ENCODE measurements at places on chromosomes 11 and 22.
A peak's percentile ranks its signal among the peaks of the same experiment; 100 is the strongest.

GRCh38 chr11:94938095-94939055 is 35.0 kb downstream of the CWC15 start:
- peak; percentile 90 for DNase-seq

DNA sequence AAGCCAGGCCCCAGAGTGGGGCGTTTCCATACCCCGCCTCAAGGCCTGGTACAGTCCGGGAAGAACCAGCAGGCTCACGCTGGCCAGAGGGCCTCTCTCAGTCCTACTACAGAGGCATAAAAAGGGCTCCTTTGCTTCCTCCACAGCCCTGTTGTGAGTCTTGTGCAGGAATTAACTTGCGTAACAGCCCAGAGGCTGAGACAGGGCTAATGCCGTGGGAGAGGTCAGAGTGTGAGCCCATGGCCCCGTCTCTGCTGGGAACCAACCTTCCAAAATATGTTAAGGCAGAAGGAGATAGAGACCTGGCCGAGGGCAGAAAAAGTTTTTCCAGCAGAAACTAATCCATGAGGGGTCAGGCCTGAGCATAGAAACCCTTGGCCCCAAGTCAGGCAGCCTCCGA is 19.9 kb upstream of the TMEM184B start:
- no peak for DNase-seq

DNA sequence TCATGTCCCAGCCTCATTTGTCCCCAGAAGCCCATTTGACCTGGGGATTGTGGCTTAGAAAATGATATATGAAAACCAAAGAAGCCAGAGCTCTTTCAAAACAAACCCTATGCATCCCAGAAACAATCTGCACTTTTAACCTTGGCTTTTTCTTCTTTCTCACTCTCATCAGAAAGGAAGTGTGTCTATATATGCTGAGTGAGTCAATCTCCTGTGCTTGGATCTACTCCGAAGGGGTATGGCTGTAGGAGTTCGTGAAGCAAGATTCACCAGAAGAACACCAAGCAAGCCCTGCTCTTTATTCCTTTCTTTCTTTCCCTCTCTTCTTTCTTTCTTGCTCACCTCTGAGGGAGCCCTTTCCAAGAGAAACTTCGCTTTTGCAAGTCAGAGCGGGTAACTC is 636 bp downstream of the PAMR1 start:
- no peak for DNase-seq

DNA sequence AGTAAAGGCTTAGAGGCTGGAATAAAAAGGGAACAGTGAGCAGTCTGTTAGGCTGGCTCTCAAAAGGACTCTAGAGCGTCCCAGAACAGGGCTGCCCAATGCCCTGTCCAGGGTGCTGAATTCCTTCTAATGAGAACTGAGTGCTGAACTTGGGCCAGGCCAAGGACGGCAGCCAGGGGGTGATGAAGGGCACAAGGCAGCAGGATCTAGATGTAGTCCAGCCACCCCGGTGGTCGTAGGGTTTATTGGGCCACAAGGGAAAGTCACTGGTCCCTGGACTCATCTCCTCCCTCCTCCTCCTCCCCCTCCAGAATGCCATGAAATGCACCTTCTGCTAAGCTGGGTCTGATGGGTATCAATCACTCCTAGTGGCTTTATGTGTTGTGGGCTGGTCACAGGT is 19.2 kb downstream of the NPTXR start:
- DNase-seq = peak; percentile 69

DNA sequence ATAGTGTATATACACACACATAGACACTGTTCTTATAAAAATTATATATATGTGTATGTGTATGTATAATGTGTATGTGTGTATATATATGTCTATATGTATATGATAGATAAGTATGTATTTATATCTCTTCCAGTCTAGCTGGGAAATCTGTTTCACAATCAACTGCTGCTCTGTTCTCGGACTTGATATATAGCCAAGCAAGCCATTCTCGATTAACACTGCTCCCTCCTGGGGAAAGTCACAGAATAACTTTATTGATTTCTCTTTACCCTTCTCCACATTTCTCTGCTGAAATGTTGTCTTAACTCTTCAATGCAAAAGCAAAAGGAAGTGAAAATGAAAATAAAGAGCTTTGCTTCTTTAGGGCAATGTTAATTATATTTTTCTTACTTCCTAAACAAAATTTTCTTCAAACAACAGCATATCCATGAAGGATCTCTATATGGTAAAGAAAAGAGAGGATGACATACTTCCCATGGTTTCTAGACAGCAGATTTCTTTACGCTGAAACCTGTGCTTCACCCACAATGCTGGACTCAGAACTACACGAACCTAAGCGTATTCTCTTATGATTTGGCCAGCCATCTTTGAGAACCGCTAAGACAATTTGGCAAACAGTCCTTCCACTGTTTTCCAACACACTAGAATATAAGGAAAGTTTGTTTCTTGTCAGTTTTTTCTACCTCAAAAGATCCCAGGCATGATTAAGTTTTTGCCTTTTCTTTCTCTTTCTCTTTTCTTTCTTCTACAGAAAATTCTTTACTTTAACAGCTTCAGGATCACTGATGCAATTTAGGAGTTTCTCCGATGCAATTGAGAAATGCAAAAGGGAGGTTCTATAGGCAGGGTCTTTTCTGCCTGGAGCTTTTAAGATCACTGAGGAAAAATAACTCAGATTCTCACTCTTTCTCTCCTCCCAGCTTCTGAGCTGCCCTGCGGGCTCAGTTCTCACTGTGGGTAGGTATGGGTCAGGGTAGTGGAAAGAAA is 1.9 kb downstream of the BLID start:
- DNase-seq = no peak

GRCh38 chr22:40605761-40606160 is 30.8 kb downstream of the MRTFA start:
- DNase-seq = no peak

DNA sequence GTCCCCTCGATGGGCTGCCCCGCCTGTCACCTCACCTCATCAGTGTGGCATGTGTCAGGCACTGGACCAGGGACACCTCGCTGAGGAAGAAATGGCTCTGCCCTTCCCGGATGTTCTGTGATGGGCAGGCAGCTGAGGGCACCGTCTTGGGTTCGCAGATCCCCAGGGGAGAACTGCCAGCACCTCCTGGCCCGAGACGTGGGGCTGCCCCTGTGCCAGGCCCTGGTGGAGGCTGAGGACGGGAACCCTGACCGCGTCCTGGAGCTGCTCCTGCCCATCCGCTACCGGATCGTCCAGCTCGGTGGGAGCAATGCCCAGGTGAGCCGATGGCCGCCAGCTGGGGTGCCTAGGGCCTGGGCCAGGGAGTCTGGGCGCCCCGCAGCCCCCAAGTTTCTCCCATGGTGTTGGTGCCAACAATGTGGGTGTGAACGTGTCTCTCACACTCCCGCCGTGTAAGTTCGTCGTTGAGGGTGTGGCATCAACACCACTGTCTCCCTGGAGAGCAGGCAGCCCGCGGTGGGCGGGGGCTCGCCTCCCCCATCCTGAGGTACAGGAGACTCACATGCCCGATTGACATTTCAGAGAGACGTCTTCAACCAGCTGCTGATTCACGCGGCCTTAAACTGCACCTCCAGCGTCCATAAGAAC is 7.3 kb upstream of the GTSE1 start:
- DNase-seq = no peak

- DNase-seq = no peak
Measured at GRCh38 chr22:43532301-43533155, 120.7 kb downstream of the MPPED1 start.

GRCh38 chr11:45500451-45500850 is 165.0 kb downstream of the CHST1 start:
- DNase-seq = no peak

DNA sequence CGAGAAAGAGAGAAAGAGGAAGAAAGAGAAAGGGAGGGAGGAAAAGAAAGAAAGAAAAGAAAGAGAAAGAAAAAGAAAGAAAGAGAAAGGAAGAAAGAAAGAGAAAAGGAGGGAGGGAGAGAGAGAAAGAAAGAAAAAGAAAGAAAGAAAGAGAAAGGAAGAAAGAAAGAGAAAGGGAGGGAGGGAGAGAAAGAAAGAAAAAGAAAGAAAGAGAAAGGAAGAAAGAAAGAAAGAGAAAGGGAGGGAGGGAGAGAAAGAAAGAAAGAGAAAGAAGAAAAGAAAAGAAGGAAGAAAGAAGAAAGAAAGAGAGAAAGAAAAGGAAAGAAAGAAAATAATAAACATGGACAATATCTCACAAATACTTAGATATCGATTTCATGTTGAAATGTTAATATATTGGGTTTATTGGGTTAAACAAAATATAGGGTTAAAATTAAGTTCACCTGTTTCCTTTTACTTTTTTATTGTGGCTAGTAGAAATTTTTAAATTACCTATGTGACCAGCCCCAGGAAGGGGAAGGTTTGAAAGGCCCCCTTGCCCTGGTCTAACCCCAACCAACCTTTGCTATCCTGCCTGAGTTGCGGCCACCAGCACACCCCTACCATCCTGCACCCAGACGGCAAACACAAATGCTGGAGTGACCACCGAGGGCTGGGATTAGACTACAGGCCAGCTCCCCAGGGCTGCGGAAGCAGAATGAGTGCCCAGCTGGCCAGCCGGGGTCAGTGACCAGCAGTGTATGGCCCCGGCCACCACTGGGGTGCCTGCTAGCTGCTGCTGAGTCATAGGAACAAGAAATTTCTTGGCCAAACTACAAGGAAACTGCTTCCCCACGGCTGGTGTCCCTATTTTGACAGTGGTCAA is 81.0 kb upstream of the FGF3 start:
- peak; percentile 67 for DNase-seq

DNA sequence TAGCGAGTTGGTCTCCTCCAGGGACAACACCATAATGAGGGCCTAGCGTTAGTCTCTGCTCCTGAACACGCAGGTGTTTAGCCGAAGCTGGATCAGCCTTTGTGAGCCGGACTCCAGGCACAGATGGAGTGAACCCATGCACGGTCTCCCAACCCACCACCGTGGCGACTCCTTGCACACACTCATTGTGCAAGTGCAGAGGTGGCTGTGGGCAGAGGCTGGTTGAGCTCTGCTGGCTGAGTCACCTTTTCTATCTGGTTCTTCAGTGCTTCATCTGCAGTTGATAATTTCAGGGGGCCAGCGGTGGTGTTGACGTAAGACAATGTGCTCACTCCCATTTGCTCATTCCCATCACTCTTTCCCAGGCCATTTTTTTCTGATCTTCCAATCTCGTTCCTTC is 72.1 kb upstream of the SLC22A12 start:
- no peak for DNase-seq

GRCh38 chr22:28027453-28028448 is 108.7 kb upstream of the PITPNB start:
- DNase-seq = peak; percentile 23

DNA sequence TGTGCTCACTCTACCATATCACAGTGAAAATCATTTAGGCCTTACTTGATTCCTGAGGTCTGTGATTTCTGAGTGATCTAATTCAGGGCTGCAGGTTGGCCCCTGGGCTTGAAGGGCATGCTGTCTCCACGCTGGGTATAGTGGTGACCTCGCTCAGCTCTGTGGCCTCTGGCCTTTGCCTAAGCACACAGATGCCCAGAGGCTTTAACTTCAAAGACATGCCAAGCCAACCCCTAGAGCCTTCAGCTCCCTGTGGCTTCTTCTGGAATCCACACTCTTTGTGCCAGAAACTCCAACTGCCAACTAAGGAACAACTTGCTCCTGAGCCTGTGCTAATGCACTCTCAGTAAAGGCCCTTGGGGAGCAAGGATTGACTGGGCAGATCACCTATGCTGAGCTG is 232.6 kb upstream of the MPPED2 start:
- no peak for DNase-seq

DNA sequence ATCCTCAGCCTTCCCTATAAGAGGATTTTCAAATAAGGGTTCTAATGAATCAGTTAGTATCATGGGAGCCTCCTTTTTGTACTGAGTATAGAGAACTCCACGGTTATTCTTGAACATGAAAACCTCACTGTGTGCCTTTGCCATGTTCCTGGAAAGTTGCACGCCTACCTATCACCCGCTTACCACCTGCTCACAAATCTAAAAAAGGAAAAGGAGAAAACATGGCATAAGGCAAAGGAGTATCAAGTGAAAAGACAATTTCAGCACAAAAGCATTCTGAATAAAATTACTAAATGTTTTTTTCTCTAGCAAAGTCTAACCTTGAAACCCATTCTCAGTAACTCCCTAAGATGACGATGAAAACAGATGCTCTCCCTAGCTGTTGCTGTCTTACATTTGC is 511.8 kb upstream of the API5 start:
- DNase-seq = no peak

DNA sequence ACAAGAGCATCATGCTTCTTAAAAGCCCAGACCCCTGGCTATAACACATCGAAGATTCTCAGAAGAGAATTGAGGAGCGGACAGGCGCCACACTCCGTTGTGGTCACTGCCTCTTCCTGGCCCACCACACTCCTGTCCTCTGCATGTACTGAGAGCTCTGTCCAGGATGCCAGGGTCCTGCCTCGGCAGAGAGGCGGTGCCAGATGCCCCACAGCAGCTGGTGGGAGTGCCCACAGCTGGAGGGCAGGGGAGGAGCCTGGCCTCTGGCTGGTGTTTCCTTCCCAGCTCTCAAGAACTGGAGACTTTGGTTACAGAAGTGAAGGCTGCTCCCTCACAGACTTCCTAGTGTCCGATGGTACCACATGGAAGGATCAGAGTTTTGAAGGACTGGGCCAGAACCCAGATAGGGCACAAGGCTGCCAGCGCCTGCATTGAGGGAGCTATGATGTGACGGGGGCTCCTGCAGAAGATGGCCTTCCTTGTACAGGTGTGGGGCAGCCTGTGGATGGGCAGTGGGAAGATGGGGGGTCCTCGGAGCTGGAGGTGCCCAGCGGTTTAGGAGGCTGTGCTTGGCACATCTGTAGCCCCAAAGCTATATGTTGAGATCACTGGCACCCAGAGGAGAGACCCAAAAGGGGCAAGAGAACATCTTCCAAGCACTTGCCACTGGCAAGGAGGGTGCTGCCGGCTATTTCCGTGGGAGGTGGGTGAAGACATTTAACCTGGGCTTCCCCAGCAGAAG is 19.4 kb downstream of the RSPH14 start:
- DNase-seq = no peak

GRCh38 chr22:42754658-42755057 is 34.0 kb upstream of the A4GALT start:
- DNase-seq = no peak

- DNase-seq = no peak
Measured at GRCh38 chr11:83493917-83494316, 207.8 kb upstream of the CCDC90B start.

DNA sequence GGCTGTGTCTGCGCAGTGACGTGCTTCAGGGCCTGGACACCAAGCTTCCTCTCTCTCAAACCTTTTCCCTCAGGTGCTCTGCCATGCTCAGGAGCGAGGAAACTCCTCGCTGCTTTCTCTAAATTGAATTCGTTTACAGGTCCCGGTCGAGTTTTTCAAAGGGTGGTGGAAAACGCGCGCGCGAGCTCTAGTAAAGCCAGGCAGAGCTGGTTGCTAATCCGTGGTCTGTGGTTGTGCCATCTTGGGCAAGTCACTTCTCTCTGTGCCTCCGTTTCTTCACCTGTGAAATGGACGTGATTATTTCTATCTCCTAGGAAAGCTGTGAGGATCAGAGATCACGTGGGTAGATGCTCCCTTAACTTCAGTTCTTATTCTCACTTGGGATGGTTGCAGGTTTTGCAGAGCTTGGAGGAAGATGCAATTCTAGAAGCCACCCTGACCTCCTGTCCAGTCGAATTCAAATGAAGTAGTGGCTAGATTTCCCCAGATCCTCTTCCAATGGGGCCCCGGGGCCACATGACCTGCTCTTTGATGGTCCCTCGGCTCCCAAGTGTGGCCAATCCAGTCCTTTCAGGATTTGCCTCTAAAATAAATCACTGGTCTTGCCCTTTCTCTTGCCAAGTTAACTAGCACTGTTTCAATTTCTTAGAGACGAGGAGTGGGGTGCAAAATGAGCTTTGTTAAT is 10.5 kb upstream of the ALX4 start:
- no peak for DNase-seq
